CD14-positive monocyte (primary cell): ENCODE measurements at places on chromosomes 5 and 9.

DNA sequence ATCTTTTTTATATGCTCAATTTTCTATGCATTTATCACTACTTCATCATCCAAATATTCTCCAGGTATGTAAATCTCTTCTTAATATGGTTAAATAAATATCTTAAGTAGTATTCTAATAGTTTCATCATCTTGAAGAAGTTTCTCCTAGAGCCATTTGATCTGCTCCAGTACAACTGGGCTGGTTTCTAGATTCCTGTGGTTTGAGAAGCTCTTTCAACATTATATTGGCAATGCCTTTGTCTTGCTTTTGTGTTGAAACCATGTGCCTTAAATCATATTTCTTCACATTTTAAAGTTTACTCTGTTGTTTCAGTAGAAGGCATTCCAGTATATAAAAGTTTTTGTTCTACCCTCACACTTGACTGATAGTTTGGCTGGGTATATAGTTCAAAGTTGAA is 27.6 kb downstream of the MBLAC2 start:
- no peak for DNase-seq

- no peak for DNase-seq
Observed at GRCh38 chr9:17082343-17083064, 52.3 kb upstream of the CNTLN start.

- no peak for DNase-seq
Observed at GRCh38 chr9:20492772-20493171, 129.5 kb downstream of the MLLT3 start.

DNA sequence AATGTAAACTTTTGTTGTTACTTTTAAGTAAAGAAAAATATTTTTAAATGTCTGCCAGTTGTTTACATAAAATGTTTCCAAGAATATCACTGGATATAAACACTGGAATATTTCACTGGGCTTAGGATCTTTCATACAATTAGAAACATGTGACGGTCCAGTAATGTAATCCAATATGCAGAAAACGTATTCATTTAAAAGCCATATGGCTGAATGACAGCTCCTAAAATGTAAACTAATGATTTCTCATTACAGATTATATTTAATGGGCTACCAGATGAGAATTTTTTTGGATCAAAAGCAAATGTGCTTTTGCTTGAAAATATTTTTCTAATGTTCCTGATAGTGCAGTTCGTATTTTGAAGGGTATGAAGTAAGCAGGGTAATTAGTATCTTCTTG is 124.3 kb downstream of the TTC39B start:
- no peak for DNase-seq

DNA sequence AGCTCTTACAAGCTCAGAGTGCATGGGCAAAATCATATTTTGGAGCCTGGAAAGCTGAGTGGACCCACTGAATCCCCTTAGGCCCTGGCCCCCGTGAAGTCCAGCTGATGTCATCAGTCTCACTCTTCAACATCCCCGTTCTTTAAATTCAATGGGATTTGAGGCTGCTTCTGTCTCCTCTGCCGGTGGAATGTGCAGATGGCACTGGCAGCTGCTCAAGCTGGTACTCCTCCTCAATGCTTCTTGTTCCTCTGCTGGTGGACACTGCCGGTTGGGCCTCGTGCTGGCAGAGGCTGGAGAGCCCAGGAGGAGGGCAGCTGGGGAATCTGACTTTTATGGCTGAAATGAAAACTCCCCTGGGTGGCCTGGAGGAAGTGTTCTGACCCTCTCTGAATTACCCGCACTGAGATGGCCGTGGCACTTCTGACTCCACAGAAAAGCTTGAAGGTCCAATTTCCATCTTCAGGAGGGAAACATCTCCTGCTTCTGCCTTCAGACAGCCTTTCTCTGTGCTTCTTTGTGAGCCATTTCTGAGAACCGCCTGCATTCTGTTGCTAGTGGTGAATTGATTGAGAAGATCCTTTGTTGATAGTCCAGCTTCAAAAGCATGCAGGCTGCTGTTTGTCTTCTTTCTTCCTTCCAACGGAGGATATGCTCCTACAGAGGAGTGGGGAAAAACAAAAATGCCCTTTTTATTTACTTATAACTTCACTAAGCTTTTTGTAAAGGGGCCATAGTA is 298.9 kb downstream of the TMEM38B start:
- no peak for DNase-seq

DNA sequence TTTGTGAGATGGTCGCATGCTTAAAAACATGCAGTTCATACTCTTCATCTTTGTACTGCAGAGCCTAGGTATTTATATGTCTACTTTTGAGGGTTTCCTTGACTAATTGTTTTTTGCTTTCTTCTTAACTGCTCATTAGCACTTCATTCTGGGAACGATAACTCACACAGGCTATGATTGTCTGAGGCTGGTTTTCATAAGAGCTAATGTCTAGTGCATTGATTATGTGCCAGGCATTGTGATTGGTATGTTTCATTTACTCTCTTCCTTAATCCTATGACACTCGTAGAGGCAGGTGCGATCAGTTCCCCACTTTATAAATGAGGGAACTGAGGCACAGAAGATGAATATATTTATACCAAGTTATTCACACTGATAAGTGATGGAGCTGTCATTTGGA is 93.6 kb downstream of the INSYN2B start:
- DNase-seq = no peak

DNA sequence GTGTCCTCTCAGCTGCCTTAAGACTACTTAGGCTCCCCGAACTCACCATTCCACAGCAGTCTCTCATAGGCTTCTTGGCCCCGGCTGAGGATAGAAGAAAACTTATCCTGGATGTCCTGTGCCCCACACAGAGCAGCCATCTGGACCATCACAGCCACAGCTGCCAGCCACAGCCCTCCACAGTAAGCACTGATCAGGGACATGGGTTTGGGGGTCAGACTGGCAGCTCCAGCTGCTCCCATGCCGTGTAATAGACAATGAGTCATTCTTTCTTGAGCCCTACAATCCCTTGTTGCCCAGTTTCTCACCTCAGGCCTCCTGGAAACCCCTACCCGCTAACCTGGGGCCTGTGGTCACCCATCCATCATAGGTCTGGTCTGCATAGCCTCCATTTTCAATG is 5.7 kb downstream of the CREB3 start:
- DNase-seq = no peak

DNA sequence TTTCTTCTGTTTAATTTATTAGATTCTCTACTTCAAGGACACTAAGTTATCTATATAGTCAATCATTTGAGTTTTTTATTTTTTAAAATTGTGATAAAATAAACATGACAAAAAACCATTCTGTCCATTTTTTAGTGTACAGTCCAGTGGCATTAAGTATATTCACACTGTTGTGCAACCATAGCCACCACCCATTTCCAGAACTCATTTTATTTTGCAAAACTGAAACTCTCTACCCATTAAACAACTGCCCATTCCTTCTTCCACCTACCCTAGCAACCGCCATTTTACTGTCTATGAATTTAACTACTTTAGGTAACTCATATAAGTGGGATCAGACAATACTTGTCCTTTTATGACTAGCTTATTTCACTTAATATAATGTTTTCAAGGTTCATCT is 275.6 kb downstream of the SH3GL2 start:
- DNase-seq = no peak

DNA sequence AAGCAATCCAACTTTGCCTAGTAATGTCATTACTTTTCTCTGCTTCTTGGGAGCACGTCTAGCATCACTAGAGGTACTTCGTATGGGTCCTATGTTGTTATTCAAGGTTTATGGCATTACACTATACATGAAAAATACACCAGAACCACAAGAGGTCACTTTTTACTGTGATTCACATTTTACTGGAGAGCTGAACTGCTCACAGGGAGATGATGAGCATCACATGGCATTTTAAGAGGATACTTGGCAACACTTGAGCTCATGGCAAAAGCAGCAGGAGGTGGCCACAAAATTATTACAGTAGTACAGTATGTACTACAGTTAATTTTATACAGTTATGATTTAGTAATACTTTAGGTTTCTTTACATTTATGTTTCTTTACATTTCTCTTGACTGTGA is 223.4 kb downstream of the PARP8 start:
- DNase-seq = no peak

GRCh38 chr5:120231563-120231962 is 232.5 kb upstream of the PRR16 start:
- no peak for DNase-seq

DNA sequence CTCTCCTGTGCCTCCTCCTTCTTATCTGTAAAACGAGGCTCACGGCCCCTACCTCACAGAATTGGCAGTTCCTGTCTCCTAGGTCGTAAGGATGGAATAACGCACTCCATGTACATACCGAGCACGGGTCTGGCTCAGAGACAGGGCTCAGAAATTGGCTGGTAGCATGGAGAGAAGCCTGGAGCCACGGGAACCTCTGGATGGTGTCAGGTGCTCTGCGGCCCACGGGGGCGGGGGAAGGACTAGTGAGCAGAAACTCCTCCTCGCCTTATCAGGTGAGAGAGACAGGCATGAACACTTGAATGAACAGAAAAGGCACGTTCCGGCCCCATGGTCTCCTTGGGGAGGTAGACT is 15.4 kb upstream of the C5orf47 start:
- no peak for DNase-seq

DNA sequence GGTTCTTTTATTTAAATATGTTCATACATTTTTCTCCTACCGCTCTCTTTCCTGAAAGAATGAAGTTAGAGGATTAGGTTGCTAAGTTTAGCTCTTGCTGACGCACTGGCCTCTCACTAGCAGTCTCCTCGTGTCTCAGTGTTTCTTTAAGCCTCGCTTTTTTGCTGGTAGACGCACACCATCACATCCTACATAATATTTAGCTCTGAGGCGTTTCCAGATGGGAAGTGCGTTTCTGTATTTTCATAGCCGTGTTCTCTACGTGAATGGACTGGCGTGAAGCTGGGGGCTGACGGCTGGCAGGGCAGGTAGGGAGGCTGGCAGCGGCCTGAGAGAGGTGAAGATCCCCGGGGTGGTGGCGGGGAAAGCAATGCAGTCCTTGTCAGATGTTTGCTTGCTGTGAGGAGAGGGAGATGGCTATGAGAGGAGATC is 79.2 kb upstream of the SPRY4 start:
- DNase-seq = no peak

- no peak for DNase-seq
Observed at GRCh38 chr5:23614422-23614821, 107.0 kb downstream of the PRDM9 start.

DNA sequence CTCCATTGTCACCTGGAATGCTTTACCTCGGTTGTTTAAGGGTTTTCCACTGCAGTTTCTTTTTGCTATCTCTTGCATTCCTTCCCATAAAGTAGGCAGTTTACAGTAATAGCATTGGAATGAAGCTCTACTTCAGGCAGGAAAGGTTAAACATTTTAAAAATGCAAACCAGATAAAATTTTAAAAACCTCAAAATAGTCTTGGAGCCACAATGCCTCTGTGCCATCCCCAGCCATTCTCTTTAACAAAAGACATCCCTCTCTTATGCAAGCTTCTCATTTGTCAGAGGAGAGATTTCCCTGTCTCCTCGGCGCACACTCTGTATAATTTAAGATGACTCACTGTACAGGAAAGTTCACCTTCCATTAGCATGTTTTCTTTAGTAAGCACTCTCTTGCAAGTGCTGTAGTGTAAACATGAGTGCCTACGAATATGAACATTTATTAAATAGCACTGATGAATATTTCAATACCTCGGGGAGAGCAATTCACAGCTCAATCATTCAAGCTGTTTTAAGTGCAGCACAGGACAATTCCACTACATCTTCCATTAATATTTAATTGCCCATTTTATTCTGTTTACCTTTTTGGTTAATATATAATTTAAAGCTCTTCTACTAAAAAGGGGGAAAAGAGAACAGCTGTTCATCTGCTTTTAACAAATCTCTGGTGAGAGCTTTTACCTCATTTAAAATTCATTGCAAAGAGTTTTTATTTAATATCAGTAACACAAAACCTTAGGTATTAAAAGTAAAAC is 343.6 kb downstream of the SPATA31D1 start:
- DNase-seq = no peak

DNA sequence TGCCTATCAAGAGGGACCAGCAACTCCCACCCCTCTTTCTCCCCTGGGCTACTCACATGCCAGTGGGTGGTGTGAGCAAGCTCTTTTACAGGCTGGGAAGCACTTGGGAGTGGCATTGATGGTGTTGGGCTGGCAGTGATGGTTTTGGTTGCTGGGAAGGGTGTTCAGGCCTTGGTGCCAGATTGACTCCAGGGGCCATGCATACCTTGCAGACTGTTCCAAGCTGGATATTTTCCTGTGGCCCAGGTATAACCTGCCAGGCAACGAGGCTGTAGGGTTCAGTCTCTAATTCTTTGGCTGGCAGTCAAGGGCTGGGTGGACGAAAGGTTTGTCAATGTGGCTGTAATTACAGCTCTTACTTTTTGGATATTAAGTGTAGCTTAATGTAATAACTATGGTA is 177.3 kb downstream of the MACROH2A1 start:
- no peak for DNase-seq

GRCh38 chr5:160161626-160162025 is 42.4 kb upstream of the PWWP2A start:
- no peak for DNase-seq
